Activated CD4-positive, CD25-positive, alpha-beta regulatory T cell treated with anti-CD3 and anti-CD28 coated beads, Interleukin-2, amount 50 U/mL, for 72 hours (primary cell): ENCODE measurements at places on chromosomes 1 and 21.
A peak's percentile ranks its signal among the peaks of the same experiment; 100 is the strongest.

GRCh38 chr1:234500269-234500668 lies 21.3 kb upstream of the TARBP1 start:
- DNase-seq = no peak

GRCh38 chr1:180691322-180691913 lies 59.6 kb downstream of the XPR1 start:
- DNase-seq = no peak

DNA sequence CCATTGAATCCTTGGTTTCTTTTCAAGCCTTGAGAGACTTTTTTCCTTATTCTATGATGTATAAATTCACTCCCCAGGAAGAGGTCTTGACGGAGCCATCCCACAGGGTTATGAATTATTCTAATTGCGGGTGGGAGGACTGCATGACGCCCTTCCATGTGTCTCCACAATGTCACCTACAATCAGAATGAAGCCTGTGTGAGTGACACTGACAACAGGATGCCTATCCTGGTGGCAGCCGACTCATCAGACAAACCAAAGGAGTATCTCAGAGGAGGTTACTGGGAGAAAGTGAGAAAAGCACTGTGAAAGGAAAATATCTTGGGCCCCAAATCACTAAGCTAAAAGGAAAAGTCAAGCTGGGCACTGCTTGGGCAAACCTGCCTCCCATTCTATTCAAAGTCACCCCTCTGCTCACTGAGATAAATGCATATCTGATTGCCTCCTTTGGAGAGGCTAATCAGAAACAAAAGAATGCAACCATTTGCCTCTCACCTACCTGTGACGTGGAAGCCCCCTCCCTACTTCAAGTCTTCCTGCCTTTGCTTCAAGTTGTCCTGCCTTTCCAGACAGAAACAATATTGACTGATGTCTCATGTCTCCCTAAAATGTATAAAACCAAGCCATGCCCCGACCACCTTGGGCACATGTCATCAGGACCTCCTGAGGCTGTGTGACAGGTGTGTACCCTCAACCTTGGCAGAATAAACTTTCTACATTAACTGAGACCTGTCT lies 98.4 kb downstream of the SMYD2 start:
- no peak for DNase-seq

DNA sequence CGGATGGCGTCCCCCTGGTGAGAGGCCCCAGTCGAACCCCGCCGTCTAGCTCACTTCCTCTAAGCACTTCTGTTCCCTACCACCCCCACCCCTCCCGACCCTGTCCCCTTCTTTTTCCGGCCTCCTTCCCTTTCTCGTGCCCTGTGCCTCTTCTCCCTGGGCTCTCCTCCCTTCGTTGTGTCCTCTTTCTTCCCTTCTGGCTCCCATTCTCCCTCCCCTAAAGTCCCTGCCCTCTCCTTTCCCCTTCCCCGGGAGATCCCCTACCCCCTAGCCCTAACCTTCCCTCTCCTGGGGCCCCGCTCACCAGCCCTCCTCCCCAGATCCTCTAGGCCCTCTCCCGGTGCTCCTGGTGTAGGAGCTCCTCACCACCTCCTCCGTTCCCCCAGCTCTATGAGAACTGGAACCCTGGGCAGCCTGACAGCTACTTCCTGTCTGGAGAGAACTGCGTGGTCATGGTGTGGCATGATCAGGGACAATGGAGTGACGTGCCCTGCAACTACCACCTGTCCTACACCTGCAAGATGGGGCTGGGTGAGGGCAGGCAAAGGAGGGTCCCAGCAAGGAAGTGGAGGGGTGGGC lies 15.9 kb downstream of the BCAN start:
- DNase-seq = no peak

DNA sequence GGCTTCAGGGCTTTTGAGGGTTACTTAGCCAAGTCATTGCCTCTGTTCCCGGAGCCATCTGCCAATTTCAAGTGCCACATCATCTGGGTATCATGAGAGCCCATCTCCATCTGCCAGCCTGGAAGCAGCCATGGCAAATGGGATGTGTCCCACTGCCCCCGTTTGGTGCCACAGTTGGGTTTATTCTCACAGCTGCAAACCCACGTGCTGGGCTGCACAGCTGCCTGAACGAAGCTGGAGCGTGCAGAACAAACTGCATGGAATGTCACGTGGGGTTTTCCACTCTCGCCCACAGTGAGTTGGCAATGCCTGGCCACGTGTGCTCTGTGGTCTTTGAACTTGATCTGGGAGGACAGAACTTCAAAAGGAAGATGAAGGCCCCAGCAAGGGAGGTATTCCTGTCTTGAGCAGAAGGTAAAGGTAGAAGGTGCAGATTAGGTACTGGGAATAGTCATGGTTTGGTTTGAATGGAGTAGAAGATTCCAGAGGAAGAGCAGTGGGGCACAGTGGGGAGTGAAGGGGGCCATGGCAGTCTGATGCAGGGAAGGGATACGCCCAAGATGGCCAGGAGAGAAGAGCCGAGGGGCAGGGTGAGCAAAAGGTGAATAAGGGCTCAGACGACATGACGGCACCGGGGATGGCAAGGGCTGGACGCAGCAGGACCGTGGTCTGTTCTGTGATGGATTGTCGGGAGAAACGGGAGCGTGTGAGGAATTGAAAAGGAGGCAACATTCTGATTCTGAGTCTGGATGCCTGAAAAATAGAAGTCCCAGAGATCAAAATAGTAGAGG lies 222.0 kb downstream of the KAZN start:
- no peak for DNase-seq

DNA sequence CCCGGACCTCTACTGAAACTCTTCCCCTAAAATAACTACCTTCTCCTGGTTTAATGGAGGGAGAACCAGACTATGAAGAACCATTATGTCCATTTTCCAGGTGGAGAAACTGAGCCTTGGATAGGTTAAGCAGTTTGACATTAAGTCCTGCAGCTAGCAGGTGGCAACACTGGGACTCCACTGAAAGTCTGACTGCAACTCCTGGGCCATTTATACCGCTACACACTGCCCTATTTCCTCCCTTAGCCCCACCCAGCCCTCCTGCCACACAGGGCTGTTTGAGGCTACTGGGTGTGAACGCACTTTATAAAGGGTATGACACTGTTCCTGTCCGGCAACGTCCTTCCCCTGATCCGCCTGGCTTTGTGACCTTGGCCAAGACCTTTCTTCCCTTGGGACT lies 511 bp upstream of the INPP5B start:
- DNase-seq = no peak

GRCh38 chr1:185281245-185281644 lies 35.8 kb downstream of the IVNS1ABP start:
- no peak for DNase-seq

DNA sequence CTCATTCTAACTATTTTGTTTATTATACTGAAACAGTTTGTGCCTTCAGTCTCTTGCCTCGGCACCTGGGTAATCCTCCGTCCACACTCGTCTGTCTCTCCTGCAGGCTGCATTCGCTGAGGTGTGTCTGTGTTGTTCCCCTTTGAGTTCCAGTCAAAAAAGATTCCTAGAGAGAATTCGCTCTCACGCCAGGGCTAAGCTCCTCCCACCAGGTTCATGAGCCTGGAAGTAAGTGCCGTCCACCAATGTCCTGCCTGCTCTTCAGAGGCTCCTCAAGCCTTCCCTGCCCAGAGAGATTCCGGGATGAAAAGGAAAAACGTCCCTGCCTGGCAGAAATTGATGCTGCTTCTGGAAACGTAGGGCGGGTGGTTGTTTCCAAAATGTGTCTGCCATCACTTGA lies 12.9 kb downstream of the KIAA2013 start:
- no peak for DNase-seq

DNA sequence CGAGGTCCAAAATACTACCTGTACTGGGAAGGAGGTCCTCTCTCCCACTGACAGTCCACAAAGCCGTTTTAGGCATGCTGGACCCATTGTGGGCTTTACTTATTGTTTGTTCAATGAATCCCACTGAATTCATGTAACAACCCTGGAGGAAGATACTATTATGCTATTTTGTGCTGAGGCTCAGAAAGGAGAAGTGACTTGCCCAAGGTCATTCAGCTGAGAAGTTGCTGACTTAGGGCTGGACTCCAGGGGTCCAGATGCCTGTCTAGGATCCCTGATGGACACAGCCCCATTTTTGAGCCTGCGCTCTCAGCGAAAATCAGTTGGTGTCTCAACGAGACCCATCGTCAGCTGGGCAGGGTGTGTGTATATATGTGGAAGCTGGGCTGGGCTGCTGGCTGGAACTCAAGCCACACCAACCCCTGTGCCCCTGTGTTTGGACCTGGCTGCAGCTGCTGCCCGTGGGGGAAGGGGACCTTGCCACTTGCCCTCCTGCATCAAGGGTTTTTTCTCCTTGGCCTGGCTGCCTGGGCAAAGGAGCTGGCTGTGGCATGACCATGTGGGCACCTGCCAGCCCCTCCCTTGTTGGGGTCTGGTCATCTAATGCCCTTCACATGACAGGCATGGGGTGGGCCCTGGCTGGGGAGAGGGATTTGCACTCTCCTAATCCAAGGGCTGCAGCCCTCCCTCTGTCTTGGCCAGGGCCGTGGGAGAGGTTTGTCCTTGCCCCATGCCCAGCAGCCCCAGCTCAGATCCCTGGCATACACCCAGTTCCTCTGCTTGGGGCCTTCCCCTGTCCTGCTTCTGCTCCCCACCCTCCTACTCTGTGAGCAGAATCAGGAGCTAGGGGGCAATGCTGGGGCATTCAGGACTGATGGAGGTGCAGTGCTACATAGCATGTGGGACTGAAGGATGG lies 15.0 kb downstream of the KCNQ4 start:
- DNase-seq = no peak

DNA sequence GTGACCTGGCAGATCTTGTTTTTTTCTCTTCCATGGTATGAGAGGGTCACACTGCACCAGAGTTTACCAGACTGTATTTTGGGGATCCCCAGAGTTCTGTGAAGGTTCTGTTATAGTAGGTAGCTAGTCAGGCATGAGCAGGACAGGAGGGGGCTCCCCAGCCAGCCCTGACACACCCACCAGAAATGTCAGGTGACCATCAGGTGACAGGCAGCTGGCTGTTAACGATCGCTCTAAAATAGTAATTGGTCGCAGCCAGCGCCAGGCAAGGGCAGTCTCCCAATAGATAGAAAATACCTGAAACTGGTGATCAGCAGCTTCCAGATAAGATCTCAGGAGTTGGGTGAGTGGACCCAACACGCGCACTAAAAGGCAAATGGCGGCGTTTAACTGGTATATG lies 264.9 kb downstream of the RHOU start:
- no peak for DNase-seq

DNA sequence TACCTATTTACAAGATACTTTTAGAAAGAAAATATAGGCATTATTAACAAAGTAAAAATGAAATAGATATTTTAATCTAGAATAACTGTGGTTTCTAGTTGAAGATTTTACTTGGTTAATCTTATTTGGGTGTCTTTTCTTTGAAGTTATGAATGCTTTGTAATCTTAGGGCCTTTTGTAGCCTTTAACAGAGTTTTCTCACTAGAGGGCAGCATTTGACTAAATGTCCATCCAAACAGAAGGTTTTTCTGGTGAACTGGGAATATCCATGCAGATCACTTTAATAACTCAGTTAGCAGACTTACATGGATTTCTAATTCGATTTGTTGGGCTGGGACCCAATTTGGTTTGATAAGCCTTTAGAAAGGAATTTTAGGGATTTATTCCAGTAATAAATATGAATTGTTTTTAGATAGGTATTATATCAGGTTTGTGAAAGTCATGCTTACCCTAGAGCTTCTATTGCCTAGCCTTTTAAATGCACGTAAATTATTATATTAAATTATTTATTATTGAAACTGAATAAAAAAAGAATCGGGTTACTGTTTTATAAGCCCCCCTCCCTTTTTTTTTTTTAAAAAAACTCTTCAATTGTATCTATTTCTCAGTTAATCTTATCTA lies 119.7 kb downstream of the ZNF326 start:
- no peak for DNase-seq

GRCh38 chr1:165531021-165531420 lies 12.8 kb upstream of the LRRC52 start:
- DNase-seq = no peak

DNA sequence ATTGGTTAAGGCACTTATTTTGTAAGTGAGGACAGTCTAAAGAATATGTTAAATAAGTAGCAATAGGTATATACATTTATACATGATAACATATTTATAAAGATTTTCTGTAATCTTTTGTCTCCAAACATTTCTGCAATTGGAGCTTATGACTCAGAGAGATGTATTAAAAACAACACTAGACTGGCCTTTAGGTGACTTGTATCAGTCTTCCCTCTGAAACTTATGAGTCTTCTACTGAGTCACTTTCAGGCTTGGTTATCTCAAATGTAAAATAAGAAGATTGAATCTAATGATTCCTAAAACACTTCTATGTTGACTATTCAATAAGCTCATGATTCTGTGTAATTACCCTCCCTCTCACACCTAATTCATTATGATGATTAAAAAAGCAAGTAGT lies 672.6 kb upstream of the NEGR1 start:
- no peak for DNase-seq

GRCh38 chr1:38055398-38055797 lies 8.8 kb upstream of the POU3F1 start:
- no peak for DNase-seq

DNA sequence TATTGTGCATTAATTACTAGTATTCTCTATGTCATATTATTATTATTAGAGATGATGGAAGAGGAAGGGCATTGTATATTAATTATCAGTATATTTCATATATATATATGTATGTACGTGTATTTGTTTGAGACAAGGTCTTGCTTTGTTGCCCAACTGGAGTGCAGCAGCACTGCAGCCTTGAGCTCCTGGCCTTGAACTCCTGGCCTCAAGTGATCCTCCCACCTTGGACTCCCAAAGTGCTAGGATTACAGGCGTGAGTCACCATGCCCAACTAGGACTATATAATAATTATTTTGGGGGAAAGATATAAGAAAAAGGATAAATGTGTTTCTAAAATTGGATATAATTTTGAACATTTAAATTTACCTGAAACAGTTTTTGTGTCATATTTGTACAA lies 63.2 kb upstream of the USP24 start:
- DNase-seq = no peak

GRCh38 chr1:166839600-166840308 lies 479 bp downstream of the POGK start:
- peak; percentile 58 for DNase-seq
